NCI-H2081 (cell line): ENCODE measurements at places on chromosomes 3 and 15.

DNA sequence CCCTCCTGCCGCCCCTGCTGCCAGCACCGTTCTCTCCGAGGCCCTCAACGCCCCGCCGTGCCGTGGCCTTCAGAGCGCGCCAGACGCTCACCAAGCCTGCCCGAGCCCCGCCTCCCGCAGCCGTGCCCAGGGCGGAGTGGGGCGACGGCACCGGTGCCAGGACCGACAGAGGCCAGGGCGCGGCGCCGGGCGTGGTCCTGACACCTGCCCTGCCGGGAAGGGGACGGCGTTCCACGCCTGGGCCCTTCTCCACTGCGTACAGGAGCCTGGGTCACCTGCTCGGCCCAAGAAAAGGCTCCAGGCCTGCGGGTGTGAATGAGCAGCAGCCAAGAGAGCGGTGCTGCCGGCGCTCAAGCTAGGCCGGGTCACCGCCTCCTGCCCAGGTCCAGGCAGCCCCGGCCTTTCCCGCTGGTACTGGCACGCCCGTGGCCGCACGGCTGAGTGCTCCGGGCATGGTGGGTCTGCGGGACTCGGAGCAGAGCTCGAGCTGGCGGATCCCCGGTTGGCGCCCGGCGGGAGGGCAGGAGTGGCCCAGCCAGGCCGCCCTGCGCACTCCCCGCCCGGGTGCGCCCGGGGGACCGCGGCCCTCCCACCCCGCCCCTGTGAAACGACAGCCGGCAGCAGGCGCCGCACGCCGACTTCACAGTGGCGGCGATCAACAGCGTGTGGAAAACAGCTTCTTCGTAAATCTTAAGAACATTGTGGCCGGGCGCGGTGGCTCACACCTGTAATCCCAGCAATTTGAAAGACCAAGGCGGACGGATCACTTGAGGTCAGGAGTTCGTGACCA lies 4.2 kb downstream of the OCA2 start:
- DNase-seq: no peak

GRCh38 chr3:71360180-71360579 lies 223.3 kb downstream of the FOXP1 start:
- DNase-seq: no peak

- no peak for DNase-seq
Observed at GRCh38 chr15:20345401-20345958, 196.1 kb downstream of the GOLGA6L6 start.

- DNase-seq: no peak
Observed at GRCh38 chr15:68512052-68512451, 66.7 kb upstream of the CORO2B start.

DNA sequence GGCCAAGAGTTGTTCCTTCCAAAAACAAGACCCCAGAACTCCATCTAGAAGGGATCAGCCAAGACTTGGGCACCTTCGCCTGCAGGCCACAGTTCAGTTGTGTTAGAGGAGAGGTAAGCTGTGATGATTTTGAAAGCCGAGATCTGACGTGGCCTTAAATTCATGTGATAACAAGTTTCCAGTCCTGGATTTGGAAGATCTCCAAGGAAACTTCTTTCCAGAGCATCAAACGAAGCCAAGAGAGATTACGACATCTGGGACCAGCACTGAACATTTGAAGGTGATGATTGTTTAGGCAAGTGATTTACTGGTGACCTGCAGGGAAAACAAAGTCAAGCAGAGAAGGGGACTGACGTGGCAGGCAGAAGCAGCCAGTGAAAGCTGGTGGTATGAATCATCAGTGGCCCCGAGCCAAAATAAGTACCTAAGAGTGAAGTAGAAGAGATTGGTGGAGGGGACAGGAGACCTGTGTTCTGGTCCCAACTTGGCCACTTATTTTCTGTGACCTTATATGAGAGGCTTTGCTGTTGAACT lies 339.0 kb upstream of the PROK2 start:
- DNase-seq: no peak

DNA sequence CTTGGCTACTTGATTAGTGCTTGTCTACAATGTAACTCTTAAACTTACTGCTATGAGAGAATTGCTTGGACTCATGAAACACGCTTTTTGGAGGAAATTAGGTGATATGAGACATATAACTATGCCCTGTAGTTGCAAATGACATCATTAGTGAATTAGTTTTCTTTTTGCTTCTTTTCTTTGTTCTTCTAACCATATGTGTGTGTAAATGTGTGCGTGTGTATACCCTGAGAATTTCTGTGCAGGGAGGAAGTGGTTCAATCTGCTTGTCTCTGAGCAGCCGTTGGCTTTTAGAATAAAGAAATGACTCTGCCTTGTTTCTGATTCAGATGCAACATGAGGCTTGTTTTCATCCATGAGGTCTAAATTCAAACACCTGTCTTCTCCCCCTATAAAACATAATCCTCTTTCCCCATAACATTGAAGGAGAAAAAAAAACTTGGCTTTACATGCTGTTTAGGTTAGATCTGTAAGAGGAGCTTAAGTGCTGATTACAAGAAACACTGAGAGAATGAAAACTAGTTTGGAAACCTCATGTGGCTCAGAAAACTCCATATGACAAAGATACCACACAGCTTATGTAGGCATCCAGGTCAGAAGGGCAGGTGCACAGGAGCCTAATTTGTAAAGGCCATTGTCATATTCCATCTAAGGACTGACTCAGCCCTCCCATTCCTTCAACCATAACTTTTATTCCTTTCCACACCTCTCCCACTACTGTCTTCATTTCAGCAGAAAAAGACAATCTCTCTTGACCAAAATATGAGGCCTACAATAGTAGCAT lies 30.5 kb upstream of the BLM start:
- DNase-seq: no peak

- DNase-seq: no peak
Observed at GRCh38 chr3:12959838-12960378, 113.3 kb downstream of the IQSEC1 start.

GRCh38 chr3:59308684-59309083 lies 258.9 kb upstream of the CFAP20DC start:
- DNase-seq: no peak

GRCh38 chr3:59084583-59084982 lies 34.8 kb upstream of the CFAP20DC start:
- DNase-seq: no peak

DNA sequence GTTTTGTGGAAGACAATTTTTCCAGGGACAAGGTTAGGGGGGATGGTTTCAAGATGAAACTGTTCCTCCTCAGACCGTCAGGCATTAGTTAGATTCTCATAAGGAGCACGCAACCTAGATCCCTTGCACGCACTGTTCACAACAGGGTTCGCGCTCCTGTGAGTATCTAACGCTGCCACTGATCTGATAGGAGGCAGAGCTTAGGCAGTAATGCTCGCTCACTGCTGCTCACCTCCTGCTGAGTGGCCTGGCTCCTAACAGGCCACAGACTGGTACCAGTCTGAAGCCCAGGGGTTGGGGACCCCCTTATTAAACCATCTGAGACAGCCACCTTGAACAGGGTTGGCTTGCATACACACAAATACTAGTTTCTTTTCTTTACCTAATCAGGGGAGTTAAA lies 13.5 kb upstream of the IMPG2 start:
- DNase-seq: no peak

DNA sequence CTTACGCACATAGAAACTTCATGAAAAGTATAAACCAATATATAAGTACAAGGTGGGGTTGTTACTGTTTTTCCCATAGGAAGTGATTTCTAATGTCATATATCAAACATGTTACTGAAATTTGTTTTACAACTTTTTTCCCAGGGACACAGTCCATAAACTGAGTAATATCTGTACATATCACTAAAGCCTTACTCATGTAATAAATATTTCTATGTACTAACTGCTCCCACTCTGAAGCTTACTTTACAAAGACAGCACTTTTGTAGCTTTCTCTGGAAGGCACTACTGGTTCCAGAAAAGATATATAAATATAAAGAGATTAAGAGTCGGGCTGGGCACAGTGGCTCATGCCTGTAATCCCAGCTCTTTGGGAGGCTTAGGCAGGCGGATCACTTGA lies 91.7 kb downstream of the MYO5A start:
- no peak for DNase-seq

DNA sequence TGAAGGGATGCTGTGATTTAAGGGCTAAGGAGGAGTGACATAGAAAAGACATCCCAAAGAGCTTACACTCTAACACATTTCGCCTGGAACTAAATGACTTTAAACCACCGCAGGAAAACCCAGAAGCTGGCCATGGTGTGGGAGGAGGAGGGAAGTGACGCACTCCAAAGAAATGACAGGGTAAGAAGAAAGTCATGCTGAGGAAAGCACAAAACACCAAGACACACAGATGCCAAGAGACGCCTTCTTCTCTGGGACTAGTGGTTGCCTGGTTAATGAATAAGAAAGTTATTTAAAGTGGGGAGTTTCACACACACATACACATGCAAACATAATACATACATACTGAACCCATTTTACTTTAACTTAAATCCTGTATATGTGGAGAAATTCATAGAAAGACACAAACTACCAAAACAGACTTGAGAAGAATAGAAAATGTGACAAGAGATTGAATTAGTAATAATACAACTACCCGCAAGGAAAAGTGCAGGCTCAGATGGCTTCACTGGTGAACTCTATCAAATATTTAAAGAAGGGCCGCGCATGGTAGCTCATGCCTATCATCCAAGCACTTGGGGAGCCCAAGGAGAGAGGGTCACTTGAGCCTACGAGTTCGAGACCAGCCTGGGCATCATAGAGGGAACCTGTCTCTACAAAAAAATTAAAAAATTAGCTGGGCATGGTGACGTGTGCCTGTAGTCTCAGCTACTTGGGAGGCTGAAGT lies 125.5 kb downstream of the NSMCE3 start:
- no peak for DNase-seq

GRCh38 chr3:98032904-98033303 lies 2.2 kb downstream of the GABRR3 start:
- no peak for DNase-seq

GRCh38 chr3:149813367-149814281 lies 609 bp downstream of the RNF13 start:
- no peak for DNase-seq

- no peak for DNase-seq
Observed at GRCh38 chr15:85112997-85113396, 131.3 kb downstream of the PDE8A start.

DNA sequence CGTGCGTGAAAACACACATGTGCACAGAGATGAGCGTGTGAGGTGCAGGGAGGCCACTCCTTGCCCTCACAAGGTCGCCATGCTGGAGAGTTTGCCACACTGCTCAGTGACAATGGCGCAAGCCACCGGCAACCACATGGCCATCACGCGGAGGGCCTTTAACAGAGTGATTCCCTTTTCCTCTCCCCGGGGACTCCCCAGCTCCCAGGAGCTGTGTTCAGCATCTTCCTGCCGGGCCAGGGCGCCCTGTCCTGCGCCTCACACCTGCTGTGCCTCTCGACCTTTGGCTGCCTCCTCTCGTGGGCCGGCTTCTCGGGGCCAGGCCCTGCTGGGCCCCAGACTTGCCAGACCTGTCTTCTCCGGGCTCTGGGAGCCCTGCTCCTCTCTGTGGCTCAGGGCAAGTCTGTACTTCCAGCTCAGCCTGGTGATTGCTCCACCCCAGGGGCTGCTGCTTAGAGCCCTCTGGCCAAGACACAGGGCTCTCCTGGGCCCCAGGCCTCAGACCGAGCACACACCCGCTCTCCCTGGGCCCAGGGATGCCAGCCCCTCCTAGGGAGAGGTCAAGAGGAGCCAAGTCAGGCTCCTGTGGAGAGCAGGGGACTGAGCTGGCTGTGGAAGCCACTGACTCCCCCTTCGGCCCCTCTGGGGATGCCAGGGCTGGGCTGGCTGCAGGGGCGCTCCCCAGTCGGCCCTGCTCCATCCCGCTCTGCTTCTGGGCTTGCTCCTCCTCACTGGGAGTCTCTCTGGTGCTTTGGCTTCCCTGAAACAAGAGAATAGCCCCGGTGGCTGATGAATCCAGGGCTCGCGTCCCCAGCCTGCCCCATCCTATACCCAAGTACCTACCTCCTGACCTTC lies 5.6 kb downstream of the CCDC9B start:
- DNase-seq: no peak

DNA sequence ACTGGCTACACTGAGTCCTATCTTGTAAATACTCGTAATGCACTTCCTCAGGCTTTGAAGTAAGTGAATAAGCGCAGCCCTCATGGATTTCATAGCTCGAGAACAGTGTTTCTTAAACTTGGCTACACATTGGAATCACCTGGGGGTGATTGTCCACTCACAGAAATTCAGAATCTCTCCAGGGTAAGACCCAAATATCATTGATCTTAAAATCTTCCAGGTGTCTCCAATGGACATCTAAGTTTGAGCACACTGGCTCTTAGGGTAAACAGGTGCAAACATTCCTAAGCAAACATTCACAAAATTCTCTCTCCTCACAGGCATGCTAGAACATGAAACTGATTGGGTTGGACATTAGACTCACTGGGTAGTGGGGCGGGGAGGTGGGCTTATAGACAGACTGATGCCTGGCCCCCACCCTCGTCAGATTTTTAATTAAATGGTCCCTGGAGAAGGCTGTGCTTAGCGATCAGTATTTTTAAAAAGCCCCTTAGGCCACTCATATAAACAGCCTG lies 279.7 kb upstream of the TBL1XR1 start:
- no peak for DNase-seq

DNA sequence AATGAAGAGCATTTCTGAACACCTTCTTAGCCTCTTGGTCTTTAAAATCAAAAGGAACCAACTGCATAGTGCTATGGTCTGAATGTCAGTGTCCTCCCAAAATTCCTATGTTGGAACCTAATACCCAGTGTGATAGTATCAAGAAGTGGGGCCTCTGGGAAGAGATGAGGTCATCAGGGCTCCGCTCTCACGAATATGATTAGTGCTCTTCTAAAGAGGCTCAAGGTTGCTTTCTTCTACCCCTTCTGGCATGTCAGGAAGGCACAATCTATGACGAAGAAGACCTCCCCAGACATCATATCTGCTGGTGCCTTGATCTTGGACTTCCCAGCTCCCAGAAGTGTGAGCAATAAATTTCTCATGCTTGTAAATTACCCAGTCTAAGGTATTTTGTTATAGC lies 209.5 kb downstream of the MAGI1 start:
- DNase-seq: no peak

DNA sequence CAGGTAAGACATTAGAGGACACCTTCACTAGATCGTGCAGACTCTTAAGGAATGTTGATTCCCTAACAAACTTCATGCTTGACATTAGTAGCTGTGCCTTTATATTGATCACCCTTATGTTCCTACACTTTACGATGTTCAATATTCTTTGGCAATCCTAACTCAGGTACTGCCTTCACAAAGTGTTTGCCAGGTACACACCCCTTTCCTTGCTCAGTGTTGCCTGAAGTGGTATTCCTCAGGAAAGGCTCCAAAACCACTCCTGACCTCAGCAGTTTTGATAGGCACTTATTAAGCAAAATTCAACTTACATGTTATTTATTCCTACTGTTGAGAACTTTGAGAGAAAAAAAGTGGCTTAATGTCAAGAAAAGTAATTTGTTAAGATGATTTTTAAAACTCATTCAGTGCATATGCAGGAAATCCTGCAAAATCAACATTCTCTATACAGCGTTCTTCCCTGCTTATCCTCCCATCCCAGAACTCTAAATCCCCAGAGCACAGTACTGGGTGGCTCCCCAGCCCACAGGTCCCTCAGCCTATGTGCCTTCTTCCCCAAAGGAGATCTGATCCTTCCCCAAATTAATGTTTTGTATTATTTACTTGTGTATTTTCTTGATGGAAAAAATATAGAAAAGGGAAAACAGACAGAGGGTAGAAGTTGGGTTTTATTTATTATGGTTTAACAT lies 260.7 kb downstream of the MECOM start:
- no peak for DNase-seq

- no peak for DNase-seq
Observed at GRCh38 chr3:120678331-120678947, 3.6 kb downstream of the HGD start.
